ENCODE measurements at places on chromosomes 3 and 15.

GRCh38 chr15:40957581-40958051, 4.3 kb downstream of the CHAC1 start:
- DNase-seq: no peak

DNA sequence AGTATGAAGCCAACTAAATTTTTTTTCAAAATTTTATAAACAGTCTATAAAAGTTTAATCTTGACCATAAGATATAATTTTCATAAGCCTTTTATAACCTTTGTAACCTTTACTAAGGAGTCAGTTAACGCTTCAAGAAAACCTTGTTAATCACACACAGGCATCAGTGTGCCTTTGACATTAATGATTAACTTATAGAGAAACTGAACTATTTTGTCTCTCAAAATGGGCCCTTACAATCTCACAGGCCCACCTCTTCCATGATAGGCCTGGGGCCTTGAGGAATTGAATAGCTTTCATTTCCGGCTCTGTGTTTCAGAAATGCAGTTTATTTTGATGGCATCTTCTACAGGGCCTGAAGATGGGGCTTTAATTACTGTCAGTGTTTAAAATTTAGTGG, 70.1 kb downstream of the CD200 start:
- DNase-seq: no peak

DNA sequence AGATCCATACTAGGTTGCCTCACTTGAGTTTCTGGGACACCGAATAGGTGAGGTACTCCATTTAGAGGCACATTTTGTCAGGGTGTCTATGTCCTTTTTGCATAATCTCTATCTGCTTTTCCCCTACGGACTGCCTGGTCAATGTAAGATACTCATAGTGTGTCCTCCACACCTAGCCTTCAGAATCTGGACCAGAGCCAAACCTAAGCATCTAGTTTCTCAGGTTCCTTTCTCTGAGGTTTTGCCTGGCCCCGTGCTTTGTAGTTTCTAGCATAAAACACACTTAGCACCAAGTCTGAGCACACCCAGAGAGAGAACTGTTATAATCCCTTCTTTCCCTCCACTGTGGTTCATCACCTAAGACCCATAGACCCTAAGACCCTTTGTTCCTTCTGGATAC, 105.9 kb upstream of the MLF1 start:
- no peak for DNase-seq

GRCh38 chr3:22010997-22011396, 260.0 kb upstream of the ZNF385D start:
- no peak for DNase-seq

DNA sequence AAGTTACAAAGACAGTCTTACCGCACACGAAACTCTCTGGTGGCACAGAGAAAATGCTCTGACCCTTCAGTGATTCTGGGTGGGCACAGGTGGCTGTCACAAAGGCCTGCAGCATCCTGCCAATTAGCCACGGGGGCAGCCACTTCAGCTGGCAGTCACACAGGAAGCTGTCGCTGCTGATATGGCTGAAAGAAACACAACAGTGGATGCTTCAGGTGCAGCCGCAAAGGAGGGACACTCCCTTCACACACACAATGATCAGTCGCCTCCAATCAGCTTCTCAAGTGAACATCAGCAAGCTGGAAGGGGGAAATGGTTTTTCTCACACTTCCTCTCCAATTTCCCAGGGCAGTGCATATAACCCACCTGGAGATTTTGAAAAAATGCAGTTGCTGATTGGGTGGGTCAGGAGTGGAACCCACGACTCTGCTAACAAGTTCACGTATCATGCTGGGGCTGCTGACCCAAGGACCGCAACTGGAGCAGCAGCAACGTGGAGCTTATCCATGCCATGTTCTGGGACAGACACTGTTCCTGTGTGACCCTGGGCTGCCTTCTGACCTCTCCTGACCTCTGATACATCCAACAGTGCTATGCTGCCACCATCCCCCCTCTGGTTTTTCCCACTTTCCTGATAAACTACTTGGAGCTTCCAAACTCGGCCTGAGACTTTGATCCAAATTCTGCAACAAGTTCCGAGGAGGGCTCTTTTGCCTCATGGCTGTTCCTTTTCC, 106.6 kb downstream of the LRIG1 start:
- no peak for DNase-seq

- DNase-seq: no peak
Measured at GRCh38 chr3:172279191-172279640, 169.0 kb downstream of the GHSR start.

GRCh38 chr15:78872155-78872971, at the start of gene MORF4L1:
MORF4L1 (plus strand) TSS chr15:78872890; CDS start chr15:78873018, 128 bp downstream.
- DNase-seq: peak; percentile 94

GRCh38 chr3:8638994-8639658, 5.5 kb downstream of the SSUH2 start:
- DNase-seq: no peak

DNA sequence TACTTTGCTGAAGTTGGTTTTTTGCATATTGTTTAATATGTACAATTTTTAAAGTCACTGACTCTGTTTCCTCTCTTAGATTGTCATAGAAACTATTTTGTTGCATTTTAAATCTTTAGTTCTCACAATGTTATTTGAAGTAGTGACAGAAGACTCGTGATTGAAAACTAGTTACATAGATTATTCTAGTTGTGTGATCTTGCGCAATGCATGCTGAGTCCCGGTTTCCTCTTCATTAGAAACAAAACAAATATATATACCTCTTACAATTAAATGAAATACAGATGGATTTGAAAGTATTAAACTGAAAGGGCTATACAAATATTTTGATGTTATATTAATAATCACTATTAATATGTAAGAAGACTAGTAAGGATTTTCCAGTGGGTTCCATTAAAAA, 333.0 kb downstream of the LPP start:
- no peak for DNase-seq

GRCh38 chr3:40045051-40045450, 235.6 kb downstream of the MYRIP start:
- no peak for DNase-seq

DNA sequence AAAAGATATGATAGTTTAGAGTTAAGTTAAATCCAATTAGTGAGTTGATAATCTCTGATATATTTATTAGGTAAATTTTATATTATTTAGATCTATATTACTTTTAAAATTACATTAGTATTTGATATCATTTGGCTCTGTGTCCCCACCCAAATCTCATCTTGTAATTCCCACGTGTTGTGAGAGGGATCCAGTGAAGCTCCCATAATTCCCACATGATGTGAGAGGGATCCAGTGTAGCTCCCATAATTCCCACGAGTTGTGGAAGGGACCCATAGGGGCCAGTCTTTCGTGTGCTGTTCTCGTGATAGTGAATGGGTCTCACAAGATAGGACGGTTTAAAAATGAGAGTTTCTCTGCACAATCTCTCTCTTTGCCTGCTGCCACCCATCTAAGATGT, 1183.6 kb downstream of the NSUN3 start:
- no peak for DNase-seq

DNA sequence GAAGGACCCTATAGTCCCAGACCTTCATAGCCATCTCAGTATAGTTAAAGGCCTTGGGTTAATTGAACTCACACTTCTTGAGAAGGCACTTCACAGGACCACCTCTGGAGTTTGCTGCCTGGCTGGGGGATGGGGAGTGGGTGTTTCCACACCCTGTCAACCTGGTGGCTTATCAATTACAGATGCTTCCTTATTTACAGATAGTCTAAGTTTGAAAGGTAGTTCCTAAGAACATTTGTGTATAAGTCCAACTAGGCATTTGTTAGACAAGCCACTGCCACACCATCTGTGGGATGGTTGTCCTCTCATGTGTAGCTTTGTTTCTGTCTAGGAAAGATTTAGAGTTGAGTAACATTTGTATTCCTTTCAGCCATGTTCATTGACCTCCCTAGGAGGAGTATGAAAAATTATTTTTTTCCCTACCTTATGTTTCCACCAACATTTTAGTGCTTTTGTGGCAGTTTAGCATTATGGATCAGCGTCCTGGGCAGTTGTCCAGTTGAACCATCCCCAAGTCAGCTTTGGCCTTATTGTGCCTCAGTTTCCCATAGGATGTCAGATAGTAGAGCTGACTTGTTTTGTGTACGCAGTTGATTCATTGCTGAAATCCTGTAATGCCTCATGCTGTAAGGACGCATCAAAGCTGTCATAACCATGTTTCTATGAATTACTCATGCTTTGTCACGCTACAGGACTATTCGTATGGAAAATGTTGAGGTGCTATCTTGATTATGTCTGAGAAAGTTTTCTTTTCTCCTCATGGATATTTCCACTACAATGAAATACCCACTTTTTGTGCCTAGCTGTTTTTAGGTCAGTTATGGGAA, 21.2 kb upstream of the SIAH2 start:
- DNase-seq: no peak

DNA sequence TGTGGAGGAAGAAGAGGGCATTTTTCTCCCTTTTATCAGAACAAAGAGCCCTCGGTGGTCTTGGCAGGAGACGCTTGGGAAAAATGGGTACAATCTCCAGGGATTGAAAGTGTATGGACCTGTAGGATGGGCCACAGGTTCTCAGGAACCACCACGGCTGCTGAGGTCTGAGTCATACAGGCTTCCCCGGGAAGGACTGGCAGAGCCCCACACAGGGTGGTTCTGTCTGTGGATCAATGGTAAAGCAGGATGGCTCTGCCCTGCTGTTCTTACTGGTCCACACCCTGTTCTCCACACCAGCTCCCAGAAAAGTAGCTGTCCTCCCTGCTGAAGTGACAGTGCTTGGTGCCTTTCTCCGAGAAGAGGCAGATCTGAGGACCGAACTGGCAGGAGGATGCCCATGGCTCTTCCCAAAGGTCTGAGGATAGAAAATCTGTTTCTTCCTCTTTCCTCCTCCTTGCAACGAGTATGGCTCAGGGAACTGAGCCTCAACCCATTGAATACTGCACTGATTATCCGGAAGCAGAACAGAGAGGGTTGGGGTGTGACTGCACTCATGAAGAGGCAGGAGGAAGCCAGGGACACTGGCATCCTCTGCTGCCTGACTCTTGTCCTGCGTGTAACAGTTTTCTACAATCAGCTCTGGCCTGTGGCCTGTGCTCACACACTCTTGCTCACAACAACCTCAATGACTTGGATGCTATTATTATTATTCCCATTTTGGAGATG, 39.0 kb downstream of the KIF9 start:
- DNase-seq: no peak

GRCh38 chr3:33083958-33084357, 13.0 kb downstream of the GLB1 start:
- no peak for DNase-seq

DNA sequence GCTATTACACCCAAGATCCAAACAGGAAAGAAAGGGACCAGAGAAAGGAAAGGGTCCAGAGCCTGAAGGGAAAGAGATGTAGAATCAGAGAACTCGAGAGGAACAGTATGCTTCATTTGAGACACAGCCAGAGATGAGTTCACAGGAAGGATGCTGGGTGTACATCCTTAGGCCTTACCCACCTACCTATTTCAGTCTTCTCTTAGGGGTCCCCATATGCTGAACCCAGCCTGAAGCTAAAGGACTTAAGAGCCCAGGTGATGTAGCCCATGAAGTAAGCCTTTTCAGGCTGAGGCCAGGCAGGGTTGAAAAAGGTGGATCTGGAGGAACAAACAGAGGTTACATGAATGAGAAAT, 338.0 kb upstream of the KCNH8 start:
- DNase-seq: no peak
